ENCODE measurements at places on chromosomes 3 and 15.

GRCh38 chr3:129834580-129834979, 58.9 kb downstream of the TMCC1 start:
- DNase-seq: no peak

DNA sequence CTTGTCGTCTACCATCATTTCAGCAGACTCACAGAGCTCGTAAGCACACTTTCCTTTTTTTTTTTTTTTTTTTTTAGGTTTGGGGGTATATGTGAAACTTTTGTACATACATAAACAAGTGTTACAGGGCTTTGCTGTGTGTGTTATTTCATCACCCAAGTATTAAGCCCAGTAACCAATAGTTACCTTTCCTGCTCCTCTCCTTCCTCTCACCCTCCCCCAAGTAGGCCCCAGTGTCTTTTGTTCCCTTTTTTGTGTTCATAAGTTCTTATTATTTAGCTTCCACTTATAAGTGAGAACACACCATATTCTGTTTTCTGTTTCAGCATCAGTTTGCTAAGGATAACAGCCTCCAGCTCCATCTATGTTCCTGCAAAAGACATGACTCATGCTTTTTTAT, 746.8 kb downstream of the GRM7 start:
- DNase-seq: no peak

- DNase-seq: no peak
These were observed 40.9 kb upstream of the PCSK6 start for GRCh38 chr15:101530224-101530958.

DNA sequence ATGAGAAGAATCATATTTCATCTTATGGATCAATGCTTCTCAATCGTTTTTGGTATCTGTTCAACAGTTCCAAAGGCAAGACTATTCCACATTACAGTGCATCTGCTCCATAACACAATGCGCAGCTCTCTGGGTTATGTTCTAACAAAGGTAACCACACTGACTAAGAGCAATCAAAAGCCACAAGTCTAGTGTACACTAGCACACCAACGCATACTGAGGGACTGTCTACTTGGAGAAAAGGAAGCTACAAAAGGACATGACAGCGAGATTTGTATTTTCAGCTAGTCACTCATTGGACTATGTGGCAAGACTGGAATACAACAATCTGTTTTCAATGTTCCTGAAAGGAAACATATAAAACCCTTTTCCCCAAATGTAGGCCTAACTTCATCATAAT, 35.8 kb downstream of the SETD2 start:
- no peak for DNase-seq

DNA sequence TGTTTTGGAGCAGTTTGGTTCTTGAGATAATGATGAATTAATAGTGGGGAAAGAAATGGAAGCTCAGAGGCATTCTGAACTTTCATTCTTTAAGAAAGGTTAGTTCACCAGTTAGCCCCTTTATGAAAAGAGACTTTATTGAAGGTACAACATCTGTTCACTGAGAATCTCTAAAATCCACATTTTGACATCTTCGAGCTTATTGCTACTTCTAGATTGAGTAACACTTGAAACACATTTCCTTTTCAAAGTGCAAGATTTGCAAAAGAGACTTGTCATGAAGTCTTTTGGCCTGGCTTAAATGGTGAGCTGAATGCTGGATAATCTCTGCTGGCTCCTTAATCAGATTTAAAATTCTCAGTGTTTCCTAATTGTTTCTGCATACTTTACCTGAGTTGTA, 42.3 kb downstream of the RAB8B start:
- no peak for DNase-seq

- no peak for DNase-seq
These were observed 160.5 kb downstream of the ANO10 start for GRCh38 chr3:43461345-43461744.

GRCh38 chr15:72722071-72722696, 36.2 kb downstream of the BBS4 start:
- peak; percentile 77 for DNase-seq

DNA sequence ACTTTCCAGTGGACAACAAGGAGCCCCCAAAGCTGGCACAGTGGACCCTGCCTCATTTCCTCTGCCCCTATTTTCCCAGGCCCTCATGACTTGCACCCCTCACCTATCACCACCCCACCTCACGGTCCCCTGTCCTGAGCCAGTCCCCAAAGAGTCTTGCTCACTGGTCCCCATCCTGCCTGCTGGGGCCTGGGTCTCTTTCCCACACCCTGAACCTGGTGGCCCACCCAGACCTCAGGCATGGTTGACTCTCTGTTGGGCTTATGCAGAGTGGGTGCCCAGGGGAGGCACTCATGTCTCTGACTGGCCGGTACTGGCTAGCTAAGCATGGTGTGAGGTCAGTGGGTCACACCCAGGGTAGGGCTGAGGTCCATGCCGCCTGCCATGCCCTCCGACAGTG, 73.2 kb downstream of the SLC12A8 start:
- DNase-seq: no peak

DNA sequence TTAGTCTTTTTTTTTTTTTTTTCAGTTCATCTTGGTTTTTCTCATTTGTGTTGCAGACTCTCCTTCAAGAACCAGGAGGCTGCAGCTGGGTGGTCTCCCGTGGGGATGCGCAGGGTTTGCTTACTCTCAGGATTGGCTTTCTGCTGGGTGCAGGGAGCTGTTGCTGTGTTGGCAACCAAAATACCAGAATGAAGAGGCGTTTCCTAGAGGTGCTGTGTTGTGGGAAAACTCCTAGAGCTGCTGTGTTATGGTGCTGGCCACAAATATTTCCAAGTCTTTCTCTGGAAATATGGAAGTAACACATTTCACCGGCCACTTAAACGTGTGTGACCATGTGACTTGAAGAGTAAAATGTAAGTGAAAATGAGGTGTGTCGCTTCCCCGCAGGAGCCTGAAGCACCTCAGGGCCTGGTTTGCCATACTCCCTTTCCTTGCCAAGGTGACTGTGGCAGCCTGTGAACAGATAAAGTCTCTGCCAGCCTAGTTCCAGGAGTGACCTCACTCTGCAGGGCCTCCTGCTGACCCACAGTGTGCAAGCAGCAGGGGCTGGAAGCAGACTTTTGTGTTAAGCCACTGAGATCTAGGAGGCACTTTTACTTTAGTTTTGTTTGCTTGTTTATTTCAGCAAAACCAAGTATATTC, 258.9 kb downstream of the ADAMTS17 start:
- no peak for DNase-seq

GRCh38 chr3:38148311-38148882, 9.9 kb downstream of the MYD88 start:
- DNase-seq: no peak

- peak; percentile 96 for DNase-seq
These were observed at the start of gene CFAP161 for GRCh38 chr15:81133782-81134461. Gene CFAP161 (plus strand): TSS chr15:81134270. CDS start chr15:81134330, 60 bp downstream.

DNA sequence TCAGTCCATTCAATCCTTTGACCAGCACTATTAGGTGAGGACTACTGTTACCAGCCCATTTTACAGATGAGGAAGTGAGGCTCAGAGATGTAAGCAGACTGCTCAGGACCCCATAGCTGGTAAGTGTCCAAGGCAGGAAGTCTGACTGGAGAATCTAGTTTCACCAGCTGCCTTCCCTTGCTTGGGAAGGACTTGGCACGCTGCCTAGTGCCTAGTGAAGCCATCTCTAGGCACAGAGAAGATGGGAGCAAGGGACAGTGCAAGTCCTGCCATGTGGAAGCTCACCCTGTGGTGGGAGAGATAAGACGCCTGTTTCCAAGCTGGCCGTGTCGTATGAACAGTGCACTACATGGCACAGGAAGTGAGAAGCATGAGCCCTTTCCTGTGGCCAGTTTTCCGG, 111.8 kb upstream of the TMC3 start:
- no peak for DNase-seq

DNA sequence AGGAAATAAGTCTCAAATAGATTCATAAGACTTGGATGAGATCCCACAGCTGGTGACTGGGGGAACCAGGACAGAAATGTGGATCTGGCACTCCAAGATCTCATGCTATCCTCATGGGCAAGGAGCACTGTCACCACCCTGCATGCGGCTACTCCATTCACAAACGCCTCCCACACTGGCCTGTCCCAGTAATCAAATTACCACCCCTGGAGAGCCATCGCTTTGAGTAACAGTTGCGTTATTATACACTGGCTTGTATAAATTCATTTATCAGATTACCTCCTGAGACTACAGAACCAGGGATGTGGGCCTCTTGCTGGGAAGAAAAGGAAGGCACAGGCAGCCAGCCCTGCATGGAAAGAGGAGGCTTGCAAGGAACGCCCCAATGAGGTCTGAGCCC, 27.9 kb upstream of the SLC25A36 start:
- DNase-seq: no peak

DNA sequence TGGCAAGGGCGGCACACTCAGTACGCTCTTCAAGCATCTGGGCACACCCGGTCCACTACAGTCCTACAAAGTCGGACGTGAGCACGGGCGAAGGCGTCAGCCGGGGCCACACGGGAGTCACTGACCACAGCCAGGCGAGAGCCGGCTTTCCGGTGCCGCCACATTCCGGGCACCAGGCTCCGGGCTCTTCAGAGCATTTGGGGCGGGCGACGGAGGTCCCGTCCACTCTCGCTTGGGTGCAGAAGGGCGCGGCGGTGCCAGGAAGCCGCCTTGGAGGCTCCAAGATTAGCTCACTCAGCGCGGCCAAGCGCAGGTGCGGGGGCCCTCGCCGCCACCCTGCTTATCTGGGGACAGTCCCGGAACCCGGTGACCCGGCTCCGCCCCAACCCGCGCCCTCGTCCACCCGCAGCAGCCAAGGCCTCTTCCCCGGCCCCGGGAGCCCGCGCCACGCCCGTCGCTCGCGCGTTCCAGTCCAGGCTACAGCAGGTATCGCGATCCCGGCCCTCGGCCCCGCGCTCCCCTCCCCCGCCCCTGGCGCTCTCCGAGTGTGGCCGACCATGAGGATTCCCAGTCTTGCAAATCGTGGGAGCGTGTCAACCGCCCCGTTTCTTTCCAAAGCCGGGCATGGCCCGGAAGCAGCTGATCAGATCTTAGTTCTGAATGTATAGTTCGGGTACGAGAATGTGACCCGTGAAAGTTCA, at the start of gene ADPRH:
TSS of gene ADPRH (plus strand) at position 127 of the 701 bp plus-strand sequence. CDS start 2,678 bp downstream, outside the sequence.
- peak; percentile 93 for DNase-seq

DNA sequence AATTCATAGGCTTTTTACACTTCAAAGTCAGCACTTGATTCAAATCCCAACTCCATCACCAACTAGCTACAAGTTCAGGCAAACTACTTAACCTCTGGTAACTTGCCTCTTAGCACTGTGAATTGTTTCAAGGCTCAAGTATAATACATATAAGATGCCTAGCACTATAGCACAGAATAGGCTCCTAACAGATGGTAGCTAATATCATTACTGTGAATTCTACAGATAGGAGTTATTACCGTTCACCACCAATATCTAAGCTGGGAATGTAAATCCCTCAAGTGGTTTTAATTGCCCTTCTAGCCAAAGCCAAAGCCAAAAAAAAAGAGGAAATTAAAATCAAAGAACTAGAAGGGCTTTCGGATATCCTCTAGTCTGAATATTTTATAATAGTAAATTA, 15.4 kb downstream of the DLG1 start:
- no peak for DNase-seq

DNA sequence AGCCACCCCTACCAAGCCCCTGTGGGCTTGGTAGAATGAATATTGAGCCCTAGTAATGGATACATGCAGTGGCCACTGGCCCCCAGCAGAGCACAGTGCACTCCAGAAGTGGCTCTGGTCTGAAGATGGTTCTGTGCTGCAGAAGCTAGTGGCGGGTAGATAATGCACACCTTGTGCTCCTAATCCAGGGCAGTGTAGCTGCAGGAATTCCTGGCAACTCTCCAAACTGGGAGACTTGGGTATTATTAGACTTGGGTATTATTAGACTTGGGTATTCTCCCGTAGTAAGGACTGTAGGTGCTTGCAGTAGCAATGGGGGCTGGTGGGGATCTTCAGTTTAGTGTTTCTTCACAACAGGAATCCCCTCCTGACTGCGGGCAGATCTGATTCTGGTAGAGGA, 34.7 kb downstream of the NUSAP1 start:
- no peak for DNase-seq

DNA sequence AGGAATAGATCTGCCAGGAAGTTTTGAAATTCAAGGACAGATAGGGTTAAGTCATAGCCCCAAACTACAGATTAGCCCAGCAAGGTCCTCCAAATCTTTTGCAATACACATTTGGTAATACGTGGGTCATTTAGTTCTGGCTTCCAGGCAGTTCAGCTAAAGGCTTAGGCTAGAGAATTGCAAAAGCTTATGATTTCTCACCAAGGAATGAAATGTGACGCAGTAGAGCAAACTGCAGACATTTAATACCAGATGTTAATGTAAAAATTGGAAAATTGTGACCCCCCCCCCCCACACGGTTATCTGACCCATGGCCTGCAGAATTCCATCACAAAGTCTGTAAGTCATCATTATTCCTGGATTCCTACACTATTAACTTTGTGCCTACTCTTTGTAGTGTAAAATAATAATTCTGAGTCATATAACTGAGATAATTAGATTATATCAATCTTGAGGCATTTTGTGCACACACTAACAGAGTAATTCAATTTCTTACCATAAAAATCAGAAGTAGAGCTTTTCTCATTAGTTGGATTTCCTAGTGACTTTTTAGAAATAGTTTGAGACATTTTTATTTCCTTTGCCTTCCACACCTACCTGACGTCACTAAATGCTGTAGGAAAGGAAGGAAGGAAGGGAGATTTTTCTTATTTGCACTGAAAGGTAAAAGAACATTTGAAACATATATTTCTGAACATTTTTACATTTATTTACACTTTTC, 235.2 kb downstream of the DTWD1 start:
- DNase-seq: no peak

DNA sequence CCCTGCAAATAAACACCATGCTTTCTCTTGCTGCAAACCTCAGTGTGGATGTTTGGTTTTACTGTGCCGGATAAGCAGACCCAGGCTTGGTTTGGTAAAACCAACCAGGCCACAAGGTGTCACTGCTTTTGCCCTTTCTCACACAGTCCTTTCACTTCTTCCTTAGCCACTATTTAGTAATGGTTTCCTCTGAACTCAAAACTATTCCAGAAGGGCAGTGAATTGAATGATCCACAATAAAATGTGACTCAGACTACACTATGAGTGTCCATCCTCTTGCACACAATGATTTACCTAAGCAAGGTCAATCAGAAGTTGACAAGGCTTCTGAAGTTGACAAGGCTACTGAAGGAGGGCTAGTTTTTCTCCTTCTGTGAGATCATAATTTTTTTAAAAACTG, 552.4 kb upstream of the CCDC54 start:
- no peak for DNase-seq

DNA sequence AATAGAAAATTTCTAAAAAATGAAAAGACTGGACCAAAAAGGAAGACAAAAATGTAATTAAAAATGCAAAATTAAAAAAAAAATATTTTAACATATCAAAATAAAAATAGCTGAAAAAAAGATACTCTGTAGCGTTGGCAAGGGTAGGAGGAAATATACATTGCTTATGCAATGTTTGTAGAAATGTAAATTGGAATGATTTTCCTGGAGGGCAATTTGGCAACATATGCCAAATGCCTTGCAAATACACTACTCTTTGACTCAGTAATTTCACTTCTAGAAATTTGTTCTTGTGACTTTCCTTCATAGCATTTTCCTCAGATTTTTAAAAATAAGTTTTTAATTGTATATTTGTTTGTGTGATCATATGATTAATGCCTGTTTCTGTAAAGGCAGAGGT, 296.6 kb downstream of the ZNF621 start:
- no peak for DNase-seq
